ENCODE measurements at places on chromosomes 6 and 20.

GRCh38 chr20:53736757-53737395 is 143.2 kb upstream of the ZNF217 start:
- peak; percentile 51 for DNase-seq

GRCh38 chr20:33568378-33568777 is 78.5 kb downstream of the CBFA2T2 start:
- peak; percentile 56 for DNase-seq

DNA sequence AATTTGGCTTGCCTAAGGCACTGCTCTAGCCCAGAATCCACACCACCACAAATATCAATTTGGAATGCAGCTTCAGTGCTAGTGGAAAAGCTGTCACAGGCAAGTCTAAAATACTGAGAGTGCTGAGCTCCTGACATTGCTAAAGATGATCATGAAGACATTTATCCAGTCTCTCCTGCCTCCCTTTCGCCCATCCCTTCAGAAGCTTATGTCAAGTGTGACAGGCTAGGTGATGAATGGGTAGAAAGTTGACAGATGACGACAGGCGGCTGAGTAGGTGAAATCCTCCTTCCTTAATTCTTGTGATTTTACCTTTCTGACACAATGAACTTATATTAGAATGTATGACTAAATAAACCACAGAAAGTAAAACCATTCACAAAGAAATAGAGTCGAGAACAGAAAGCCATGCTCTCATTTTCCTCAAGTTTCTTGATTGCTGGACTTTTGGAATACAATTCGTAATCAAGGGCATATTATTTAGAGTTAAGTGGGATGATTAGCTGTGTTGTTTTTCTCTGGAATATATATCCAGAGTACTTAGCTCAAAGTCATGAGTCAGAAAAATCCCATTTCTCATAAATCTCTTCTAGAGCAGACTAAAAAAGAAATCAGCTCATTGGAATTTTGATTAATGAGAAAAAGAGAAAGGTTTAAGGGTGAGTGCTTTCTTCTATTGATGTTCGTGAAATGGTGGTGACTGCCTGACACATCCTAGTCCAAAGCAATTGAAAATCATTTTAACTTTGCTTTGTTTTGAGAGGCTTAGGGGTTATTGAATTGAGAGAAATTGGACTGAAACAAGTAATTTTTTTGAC is 1228.2 kb upstream of the CITED2 start:
- no peak for DNase-seq

- no peak for DNase-seq
Measured at GRCh38 chr6:10564975-10565673, 44.0 kb downstream of the GCNT2 start.

DNA sequence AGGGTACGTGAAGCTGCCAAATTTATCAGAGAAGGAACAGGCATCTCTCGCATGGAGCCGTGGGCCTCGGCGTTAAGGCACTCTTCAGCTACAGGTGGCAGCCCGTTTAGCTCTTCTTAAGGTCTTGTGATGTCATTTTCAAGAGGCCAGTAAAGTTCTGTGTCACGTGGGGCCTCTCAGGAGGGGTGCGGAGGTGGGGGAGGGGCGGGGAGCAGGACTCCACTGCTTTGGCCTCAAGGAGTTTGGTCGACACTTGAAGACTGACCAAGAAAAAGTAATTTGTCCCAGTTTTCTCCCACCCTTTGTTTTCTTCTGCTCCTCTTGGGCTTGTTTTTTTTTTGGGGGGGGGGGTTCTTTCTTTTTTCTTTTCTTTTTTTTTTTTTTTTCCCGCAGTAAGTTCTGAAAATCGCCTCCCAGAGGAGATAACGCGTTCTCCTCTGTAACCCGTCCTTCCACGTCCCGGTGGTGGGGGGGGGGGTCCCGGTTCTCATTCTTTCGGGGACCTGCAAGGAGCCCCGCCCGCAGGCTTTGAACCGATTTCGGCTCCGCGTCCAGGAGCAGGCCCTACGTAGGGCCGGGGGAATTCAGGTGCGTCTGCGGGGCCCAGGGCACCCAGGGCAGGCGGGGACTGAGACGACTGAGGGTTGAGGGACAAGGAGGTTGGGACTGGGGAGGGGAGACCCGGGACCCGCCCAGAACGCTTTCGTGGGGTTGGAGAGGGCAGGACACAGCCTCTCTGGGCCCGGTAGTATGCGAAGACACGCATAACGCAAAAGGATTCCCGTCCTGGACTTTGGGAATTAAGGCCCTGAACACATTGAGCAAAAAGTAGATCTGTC is 26.0 kb downstream of the GPX6 start:
- peak; percentile 74 for DNase-seq

DNA sequence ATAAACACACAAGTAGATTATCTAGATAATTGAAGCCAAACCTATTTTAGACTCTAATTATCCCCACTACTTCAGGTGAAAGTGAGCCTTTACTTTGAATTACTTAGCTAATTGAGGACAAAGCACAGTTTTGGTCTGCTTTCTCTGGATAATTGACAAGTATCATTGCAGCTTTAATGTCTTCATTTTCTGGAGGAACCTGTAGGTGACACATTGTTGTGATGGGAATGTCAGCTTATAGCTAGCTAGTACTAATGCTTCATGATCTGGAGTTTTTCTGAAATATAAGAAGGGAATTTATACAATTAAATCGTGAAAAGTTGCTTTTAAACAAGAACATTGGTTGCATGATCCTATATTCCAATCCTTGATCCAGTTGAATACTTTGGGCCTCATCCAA is 319.3 kb upstream of the CITED2 start:
- no peak for DNase-seq

GRCh38 chr20:63529180-63529860 is 7.9 kb downstream of the PTK6 start:
- peak; percentile 17 for DNase-seq

DNA sequence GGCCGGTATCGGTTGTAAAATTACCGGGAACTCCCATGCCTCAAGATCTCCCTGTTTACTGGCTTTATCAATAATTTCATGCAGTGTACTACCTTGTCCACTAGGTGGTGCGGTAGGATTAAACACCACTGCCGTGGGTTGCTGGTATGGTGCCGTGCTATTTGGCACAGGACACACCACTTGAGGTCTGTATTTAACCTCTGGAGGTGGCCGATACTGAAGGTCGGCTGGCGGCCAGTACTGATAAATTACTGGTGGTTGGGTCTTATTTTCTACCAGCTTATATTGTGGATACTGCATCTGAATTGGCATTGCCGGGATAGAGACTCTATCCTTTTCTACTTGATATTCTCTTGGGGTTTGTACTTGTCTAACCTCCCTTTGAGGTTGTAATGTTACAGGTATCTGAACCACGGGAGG is 14.3 kb upstream of the PTCRA start:
- peak; percentile 75 for DNase-seq

- no peak for DNase-seq
Measured at GRCh38 chr6:82874867-82875266, 190.8 kb downstream of the UBE3D start.

GRCh38 chr20:4953881-4954280 is 47.4 kb downstream of the SLC23A2 start:
- DNase-seq, result no peak

Data from left hindlimb (tissue), 1 donor.